ENCODE measurements at places on chromosomes 7 and 10. TPM values are rescaled to one million over a fixed set of nuclear protein-coding genes. Genes with fewer than 3 reads are reported as not detected.

The SFTPA1 gene
- total RNA-seq: not detected

The COBL gene
- 65.6 TPM for total RNA-seq

The SPOCK2 gene
- 13.1 TPM for total RNA-seq

The CYP3A4 gene
- total RNA-seq: not detected

The CYP2W1 gene
- total RNA-seq: not detected

The TMEM130 gene
- total RNA-seq: not detected

The MYOZ1 gene
- total RNA-seq: 0.71 TPM

The RBP3 gene
- total RNA-seq: not detected

The NUTM2D gene
- total RNA-seq: 7.7 TPM

The TMEM120A gene
- total RNA-seq: 130 TPM

The CREB5 gene
- 9.2 TPM for total RNA-seq

The DOCK4 gene
- 40.8 TPM for total RNA-seq

The PILRB gene
- 7.4 TPM for total RNA-seq

The NXPH1 gene
- total RNA-seq: not detected

The COMMD3 gene
- total RNA-seq: 47.0 TPM

The GARIN1A gene
- 2.7 TPM for total RNA-seq

The ADAM12 gene
- total RNA-seq: 0.71 TPM

The SLC18A2 gene
- total RNA-seq: 0.18 TPM

The PRKRIP1 gene
- 9.6 TPM for total RNA-seq

The PLEKHA1 gene
- 70.6 TPM for total RNA-seq

The TEX47 gene
- total RNA-seq: not detected

The CALCR gene
- total RNA-seq: not detected

The TLX1 gene
- 0.21 TPM for total RNA-seq

The LMOD2 gene
- total RNA-seq: 847 TPM

The ACSM6 gene
- total RNA-seq: not detected

The MUC12 gene
- total RNA-seq: 0.02 TPM
